ENCODE measurements at places on chromosomes 13 and 19.
A peak's percentile ranks its signal among the peaks of the same experiment; 100 is the strongest.

- no peak for DNase-seq
Measured at GRCh38 chr13:40933508-40934204, 85.5 kb downstream of the ELF1 start.

DNA sequence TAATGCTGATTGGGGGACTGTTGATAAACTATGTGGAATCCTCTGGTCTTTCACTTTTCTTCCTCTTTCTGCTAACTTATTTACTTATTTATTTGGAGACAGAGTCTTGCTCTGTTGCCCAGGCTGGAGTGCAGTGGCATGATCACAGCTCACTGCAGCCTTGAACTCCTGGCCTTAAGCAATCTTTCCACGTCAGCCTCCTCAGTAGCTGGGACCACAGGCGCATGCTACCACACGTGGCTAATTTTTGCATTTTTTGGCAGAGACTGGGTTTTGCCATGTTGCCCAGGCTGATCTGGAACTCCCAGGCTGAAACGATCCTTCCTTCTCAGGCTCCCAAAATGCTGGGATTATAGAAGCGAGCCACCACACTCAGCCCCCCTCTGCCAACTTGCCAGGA is 77.5 kb downstream of the ELF1 start:
- no peak for DNase-seq

- DNase-seq = no peak
Measured at GRCh38 chr19:34997071-34997617, 3.0 kb upstream of the GRAMD1A start.

GRCh38 chr19:2371656-2372055 is 11.6 kb downstream of the TMPRSS9 start:
- no peak for DNase-seq

- DNase-seq = peak; percentile 65
Measured at GRCh38 chr19:50147462-50148423, 15.3 kb downstream of the IZUMO2 start.

- DNase-seq = no peak
Measured at GRCh38 chr13:107590556-107590955, 624.8 kb downstream of the LIG4 start.

DNA sequence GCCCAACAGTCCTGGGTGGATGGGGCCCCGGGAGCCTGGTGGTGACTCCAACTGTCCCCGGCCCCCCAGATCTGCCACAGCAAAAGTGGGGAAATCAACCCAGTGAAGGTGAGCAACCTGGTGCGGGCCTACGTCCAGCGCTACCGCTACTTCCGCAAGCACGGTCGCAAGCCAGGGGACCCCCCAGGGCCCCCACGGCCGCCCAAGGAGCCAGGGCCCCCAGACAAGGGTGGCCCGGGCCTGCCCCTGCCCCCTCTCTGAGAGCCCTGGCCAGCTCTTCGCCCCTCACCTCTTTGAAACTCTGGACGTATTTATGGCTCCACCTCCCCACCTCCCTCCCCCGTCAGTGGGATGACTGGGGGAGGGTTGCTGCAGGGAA is 7.5 kb downstream of the IRF3 start:
- no peak for DNase-seq

DNA sequence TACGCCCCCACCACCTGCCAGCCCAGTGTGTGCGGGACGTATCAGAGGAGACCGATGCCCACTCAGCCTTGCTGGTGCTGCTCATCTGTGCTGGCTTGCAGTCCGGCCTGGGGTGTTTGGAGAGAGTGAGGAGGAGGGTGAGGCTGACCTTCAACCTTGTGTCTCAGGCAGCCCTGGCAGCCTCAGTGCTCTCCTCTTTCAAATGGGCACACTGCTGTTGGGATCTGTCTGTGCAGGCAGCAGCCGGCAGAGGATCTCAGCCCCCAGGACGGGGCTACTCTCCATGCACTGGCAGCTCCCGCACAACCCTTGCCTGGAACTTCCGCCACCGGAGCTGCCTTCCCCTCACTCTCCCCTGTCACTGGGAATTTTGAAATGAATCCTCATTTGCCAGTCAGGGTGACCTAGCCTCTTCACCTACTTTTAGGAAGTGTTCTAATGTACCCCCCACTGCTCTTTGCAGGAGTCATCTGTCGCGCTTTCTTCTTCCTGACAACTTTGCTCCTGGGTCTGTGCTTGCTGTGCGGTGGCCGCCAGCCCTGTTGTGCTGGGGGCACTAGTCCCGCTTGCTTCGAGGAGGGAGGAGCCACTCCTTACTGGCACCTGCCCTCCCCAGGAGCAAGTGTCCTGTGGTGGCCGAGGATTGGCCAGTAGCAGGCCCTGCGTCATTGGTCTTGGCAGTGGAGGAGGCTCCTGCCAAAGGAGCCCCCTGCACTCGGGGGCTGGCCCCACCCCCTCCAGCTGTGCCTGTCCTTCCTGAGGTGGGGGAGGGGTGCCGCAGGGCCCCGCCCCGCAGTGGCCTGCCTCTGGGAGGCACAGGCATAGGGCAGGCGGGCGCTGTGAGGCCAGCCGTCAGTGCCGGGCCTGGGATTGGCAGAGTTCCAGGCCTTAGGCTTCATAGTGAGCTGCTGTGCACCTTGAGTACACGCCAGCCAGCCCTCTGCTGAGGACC is 53.4 kb downstream of the TSSK6 start:
- no peak for DNase-seq

DNA sequence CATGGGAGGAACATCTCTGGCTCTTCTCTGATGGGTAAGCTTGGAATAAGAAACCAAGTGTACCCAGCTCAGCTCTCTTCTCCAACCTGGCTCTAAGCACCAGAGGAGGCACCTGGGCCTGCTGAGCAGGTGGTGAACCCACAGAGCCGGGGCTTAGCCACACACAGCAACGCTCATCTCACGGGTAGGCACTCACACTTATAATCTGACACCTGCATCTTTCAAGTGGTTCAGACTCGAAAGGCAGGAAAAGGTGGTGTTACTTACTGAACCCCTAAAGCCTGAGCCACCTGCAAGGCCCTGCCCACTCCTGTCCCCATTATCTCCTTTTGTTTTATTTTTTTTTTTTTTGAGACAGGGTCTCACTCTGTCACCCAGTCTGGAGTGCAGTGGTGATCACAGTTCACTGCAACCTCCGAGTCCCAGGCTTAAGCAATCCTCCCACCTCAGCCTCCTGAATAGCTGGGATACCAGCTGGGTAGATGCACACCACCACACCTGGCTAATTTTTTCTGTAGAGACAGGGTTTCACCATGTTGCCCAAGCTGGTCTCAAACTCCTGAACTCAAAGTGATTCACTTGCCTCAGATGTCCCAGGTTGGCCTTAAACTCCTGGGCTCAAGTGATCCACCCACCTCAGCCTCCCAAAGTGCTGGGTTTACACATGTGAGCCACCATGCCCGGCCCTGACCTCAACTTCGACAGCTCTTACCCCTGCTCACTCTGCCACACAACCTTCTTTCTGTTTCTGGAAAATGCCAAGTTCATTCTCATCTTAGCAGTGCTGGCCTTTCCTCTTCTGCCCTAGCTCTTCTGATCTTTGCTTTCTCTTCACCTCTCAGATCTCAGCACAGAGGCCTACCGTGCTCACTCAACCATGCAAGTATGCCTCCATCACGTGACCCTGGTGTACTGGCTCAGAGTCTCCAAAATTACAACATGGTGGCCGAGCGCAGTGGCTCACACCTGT is 9.7 kb downstream of the FBXL12 start:
- DNase-seq = no peak

DNA sequence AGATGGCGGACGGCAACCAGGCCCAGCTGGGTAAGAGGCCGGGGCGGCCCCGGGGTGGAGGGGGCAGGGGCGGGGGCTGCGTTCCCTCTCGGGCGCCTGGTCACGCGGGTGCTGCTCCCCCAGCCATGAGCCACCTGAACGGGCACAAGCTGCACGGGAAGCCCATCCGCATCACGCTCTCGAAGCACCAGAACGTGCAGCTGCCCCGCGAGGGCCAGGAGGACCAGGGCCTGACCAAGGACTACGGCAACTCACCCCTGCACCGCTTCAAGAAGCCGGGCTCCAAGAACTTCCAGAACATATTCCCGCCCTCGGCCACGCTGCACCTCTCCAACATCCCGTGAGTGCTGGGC is 11.1 kb downstream of the PTBP1 start:
- no peak for DNase-seq

DNA sequence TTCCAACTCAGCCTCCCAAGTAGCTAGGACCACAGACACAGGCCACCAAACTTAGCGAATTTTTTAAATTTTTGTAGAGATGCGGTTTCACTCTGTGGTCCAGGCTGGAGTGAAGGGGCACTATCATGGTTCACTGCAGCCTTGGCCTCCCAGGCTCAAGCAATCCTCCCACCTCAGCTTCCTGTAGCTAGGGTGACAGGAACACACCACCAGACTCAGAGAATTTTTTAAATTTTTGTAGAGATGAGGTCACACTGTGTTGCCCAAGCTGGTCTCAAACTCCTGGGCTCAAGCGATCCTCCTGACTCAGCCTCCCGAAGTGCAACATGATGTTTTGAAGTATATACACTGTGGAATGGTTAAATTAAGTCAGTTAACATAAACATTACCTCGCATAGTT is 263.6 kb downstream of the OXGR1 start:
- DNase-seq = no peak

GRCh38 chr13:112679381-112679780 is 10.5 kb upstream of the ATP11A start:
- no peak for DNase-seq

DNA sequence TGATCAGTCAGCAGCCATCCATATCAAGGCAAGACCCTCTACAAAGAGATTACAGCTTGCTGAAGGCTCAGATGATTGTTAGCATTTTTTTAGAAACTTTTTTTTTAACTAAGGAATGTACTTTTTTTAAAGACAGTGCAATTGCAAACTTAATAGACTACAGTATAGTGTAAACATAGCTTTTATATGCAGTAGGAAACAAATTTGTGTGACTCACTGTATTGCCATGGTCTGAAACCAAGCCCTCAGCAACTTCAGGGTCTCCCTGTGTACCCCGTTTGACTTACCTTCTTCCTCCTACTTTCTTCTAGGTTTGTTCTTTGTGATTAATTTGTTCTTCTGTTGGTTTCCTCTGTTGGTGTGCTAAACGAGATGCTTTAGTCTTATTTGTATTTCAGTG is 93.0 kb upstream of the TEX29 start:
- no peak for DNase-seq

DNA sequence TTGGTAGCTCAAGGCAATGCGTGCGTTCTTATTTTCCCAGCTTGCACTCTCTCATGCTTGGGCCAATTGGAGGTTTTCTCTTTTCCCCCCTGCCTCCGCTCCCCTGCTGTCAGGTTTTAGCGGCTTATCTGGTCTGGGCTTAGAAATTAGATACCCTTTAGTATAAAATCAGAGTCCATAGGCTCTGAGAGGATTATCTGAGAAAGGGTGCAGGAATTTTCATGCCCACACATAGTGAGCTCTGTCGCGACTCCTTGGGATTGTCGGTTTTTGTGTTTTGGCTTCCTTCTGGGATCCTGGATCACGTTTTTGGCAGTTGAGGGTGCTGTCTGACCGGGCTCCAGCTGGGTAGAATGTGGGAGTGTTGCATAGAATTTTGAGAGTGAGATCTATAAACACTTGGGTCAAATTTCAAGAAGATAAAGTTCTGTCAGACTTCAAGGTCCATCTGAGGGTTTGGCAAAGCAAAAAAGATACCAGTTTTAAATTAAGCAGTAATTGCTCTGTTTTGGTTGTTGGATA is 12.4 kb downstream of the CHAF1A start:
- DNase-seq = no peak

DNA sequence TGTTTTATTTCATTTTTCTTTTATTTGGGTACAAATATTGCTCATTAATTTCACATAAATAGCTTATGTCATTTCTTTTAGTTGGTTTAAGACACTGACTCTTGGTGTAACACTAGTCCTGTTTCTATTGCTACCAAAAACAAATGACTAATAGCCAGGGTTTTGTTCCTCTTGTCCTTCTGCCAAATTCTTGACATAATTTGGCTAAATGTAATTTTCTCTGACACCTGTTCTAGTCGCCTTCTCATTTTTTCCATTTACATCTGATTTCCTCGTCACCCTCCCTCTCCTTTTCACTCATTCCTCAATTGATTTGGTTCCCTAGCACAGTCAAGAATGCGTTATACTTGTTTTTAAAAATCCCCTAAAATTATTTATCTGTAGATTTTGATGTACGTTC is 1718.7 kb downstream of the EFNB2 start:
- no peak for DNase-seq

GRCh38 chr13:47841151-47841550 is 159.9 kb downstream of the SUCLA2 start:
- no peak for DNase-seq

GRCh38 chr13:112952759-112953551 is 16.1 kb upstream of the MCF2L start:
- no peak for DNase-seq

DNA sequence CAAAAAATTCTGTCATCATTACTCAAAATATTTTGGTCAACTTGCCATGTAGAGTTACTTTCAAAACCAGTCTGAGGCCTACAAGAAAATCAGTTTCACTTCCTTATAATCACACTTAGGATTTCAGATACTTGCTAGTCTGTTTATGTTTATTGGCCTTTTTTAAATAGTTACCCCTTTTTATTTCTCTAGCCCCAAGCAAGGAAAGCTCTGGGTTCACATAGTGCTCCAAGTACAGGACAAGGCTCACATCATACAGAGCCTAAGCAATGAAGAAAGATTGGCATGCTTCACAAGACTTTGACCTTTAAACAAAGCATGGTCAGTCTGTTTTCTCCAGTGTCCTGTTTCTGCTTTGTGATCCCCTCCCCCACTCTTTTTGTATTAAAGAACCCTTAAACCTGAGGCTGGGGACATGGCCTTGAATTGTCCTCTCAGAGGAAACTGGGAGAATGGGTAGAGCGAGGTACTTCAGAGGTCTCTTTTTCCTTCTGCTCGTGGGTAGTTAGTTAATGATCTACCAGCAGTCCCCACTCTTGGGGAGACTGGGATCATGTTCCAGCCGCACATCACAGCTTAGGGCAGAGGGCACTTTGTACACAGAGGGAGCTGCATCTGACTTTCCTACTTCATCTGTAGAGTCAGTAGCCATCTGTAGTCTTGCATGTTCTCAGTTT is 30.7 kb downstream of the CEACAM1 start:
- DNase-seq = no peak

GRCh38 chr13:32309312-32310133 is 5.6 kb downstream of the ZAR1L start:
- no peak for DNase-seq

GRCh38 chr13:114151565-114152284 is 19.3 kb upstream of the RASA3 start:
- no peak for DNase-seq

DNA sequence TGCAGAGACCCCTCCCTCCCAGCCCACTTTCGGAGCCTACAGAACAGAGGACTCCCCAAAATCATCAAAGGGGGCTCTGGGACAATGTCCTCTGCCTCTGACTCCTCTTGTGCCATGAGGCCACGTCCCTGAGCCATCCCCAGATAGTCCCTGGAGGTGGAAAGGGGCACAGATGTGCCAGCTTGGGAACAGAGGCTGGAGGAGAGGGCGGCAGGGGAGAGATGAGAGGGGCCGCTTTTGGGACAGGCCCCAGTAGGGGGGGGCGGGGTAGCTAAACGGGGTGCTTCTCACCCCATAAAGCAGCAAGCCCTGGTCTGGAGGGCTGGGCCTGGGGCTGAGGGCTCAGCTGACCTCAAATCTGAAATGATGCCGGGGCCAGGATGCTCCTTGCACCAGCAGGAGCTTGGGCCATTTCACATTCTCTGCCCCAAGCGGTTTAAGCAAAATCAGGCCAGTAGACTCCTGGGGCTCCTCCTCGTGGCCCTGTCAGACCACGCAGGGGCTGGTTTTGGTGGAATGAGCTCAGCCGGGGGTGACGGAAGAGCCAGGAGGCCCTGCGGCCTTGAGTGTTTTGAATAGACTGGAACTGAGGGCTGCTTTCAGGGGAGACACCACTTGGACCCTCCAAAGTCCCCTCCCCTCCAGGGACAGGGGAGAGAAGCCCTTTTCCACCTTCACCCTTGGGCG is 27.1 kb downstream of the ONECUT3 start:
- no peak for DNase-seq

GRCh38 chr19:32103541-32103940 is 241.9 kb upstream of the ZNF507 start:
- no peak for DNase-seq
